ENCODE measurements at places on chromosomes 4 and X. TPM values are rescaled to one million over a fixed set of nuclear protein-coding genes. Genes with fewer than 3 reads are reported as not detected.

DNA sequence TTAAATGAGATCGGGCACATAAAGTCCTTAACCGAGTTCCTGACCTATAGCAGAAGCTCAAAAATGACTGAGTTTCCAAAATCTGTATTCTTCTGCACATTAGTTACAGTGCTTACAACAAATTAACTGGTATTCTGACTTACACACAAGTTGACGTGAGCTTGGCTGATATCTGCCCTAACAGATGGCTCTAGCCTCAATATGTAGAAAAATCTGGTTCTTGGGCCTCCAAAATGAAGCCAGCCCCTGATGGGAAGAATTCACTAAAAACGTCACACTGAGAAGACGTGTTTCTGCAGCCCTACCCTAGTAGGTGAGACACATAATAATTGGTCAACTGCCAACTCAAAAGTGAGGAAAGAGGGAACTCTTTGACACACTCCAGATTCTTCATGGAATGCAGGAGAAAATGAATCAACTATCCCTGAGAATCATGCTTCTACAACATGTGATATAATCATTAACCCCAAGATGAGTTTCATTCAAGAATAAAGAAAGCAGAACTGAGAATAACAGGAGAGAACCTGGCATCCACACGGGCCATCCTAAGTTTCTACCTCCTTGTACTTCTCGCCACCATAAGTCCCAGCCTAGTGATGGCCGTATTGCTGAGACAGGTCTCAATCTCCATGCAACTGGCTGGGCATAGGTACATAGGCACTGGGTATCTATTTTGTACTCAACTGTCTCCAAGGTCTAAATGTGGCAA lies 8.2 kb downstream of the STX18 start:
- no peaks in the 10 kb centered on the region for H3K36me3 ChIP-seq
- peaks cover 20% of the 10 kb centered on the region for H3K4me1 ChIP-seq
- no peak overlapping the region for H3K27ac ChIP-seq
- H3K27me3 ChIP-seq, result no peaks in the 10 kb centered on the region

Gene TRIM2
- 1.4 TPM for total RNA-seq

DNA sequence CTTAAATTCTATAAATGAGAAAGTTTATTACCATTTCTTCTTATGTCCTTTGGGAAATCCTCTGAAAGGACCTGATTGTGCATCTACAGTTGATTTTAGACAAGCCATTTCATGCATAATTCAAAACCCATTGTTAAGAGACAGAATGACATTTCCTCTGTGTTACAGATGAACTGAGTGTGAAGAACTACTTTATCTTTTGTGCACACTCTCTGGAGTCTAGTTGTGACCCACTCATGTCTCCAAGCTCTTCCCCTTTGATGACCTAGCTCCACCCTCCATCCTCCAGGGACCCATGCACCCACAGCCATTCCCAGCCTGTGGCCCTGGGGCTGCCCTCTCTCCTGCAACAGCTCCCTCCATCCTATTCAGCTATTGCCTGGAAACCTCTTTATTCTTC lies 57.5 kb upstream of the BMPR1B start:
- no peaks in the 10 kb centered on the region for H3K4me1 ChIP-seq
- no peaks in the 10 kb centered on the region for H3K36me3 ChIP-seq
- DNase-seq, result no peak
- H3K27me3 ChIP-seq, result no peaks in the 10 kb centered on the region

Gene MAGED4B
- total RNA-seq, result 1.7 TPM

All from activated T-cell treated with anti-CD3 and anti-CD28 coated beads, Interleukin-2, amount 50 U/mL, for 72 hours (primary cell).